Placental epithelial cell (primary cell): ENCODE measurements at places on chromosomes 2 and 18. TPM values are rescaled to one million over a fixed set of nuclear protein-coding genes. Genes with fewer than 3 reads are reported as not detected.

The FZD7 gene
- 44.0 and 60.9 TPM in 2 replicates for total RNA-seq

The ACMSD gene
- total RNA-seq = not detected in 2 replicates

The RMND5A gene
- total RNA-seq = 32.8 and 34.5 TPM in 2 replicates

The TMBIM1 gene
- total RNA-seq = 143 and 283 TPM in 2 replicates

The SLC4A5 gene
- total RNA-seq = 1.2 and 1.6 TPM in 2 replicates

The DCDC2C gene
- total RNA-seq = not detected in 2 replicates

The PLEKHH2 gene
- total RNA-seq = 1.2 and 1.8 TPM in 2 replicates

The UGT1A4 gene
- total RNA-seq = 0.33 and 0.39 TPM in 2 replicates

The TWIST2 gene
- total RNA-seq = 0.33 and 0.79 TPM in 2 replicates

The DTNA gene
- 0.11 and 0.39 TPM in 2 replicates for total RNA-seq

The PRKAG3 gene
- not detected in 2 replicates for total RNA-seq

The SNTG2 gene
- 1.2 TPM in 1 of 2 replicates, not detected in the other for total RNA-seq

The ANKRD62 gene
- not detected in 2 replicates for total RNA-seq

The EXOC6B gene
- total RNA-seq = 31.0 and 48.2 TPM in 2 replicates

The SKOR2 gene
- not detected in 2 replicates for total RNA-seq

The ALPI gene
- total RNA-seq = not detected in 2 replicates

The ELOA2 gene
- total RNA-seq = not detected in 2 replicates

The CNTNAP5 gene
- total RNA-seq = not detected in 2 replicates

The DNAJC5G gene
- total RNA-seq = not detected in 2 replicates

The MPHOSPH10 gene
- 14.9 and 21.6 TPM in 2 replicates for total RNA-seq

The DSC2 gene
- total RNA-seq = 69.5 and 81.7 TPM in 2 replicates

The CROCC2 gene
- not detected in 2 replicates for total RNA-seq

The MC4R gene
- not detected in 2 replicates for total RNA-seq

The EVA1A gene
- 55.0 and 88.3 TPM in 2 replicates for total RNA-seq

The PXDN gene
- 223 and 335 TPM in 2 replicates for total RNA-seq

The MC5R gene
- not detected in 2 replicates for total RNA-seq

The GNLY gene
- not detected in 2 replicates for total RNA-seq
